Activated naive CD4-positive, alpha-beta T cell treated with anti-CD3 and anti-CD28 coated beads for 36 hours (primary cell): ENCODE measurements at places on chromosomes 3 and 15.

DNA sequence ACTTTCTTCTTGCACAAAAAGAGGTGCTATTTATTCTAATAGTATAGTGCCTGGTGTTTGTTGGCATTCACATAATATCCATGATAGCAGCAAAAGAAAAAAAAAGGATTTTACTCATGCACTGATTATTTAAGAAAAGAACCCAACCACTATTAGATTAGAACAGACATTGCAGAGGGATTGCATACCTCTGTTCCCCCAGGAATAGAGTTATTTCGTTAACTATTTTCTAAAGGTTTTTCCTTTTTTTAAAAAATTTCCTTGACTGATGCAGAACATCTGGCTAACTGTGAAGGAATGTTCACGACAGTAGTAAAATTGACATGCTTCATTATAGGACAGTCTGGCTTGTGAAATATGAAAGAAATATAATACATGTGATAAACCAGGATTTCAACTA, 136.6 kb upstream of the PTX3 start:
- no peak for DNase-seq

GRCh38 chr3:159252772-159253384, 451.0 kb downstream of the MFSD1 start:
- DNase-seq = no peak

DNA sequence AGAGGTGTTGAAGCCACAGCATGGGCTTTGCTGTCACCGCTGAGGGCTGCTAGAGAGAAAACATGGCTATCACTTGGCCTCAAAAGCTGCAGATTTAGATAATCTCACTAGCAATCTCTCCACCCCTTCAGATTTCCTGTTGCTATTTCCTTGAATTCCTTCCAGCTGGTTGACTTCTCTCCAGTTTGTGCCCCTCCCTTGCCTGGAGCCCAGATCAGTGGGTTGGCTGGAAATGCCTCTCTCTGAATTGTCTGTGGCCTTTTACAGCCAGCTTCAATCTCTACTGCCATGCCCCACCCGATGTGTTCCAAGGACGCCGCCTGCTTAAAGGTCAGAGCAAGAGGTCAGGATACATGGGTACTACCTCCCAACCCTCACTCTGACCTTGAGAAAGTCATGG, 294.1 kb downstream of the NTRK3 start:
- DNase-seq = no peak

DNA sequence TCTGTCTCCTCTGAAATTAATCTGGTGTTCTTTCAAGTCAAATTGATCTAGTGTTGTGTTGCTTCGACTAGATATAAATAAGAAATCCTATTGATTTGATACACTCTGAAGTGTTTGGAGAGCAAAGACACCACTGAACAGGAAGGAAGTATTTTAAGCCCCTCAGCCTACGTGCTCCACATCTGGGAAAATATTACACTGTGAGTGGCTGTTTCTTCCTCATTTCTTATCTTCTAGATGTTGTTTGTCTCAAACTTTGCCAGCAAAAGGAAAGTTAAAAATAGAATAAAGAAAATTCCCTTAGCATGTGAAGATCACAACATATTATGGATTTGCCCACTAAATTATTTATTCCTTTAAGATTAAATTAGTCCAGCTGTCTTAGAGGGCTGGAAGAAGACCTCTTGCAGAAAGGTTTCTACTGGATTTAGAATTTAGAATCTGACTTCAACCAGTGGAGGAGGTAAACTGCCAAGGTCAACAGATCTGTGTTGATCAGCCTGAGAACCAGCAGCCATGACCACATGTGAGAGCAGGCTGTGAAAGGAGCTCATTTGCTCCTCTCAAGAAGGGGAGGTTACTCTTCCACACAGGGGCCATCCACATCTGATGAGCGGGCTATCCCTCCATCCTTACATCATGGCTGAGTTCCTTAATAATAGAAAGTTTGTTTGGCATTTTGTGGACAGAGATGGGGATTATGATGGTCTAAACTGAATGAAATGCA, 46.3 kb upstream of the ACKR4 start:
- no peak for DNase-seq

DNA sequence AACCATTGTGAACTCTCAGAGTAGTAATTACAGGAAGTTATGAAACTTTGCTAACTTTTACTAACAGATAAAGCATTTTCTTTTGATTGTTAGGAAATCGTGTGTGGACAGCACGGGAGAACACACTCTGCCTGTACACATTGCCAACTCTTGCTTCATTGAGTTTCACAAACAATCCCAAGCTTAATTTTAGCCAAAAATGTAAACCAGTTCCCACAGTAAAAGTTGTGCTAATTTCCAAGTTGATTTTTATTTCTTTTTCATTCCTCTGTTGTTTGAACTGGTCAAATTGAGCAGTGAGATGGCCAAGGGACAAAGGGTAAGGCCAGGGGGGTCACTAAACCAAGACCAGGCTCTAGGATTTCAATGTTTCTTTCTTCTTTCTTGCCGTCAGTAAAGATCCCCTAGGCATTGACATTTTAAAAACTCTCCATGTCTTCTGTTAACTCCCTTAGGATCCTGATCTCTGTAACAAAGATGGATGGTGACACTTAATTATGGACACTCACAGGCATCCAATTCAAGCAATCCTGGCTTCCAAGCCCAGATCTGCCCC, 414.9 kb downstream of the RBMS3 start:
- no peak for DNase-seq

DNA sequence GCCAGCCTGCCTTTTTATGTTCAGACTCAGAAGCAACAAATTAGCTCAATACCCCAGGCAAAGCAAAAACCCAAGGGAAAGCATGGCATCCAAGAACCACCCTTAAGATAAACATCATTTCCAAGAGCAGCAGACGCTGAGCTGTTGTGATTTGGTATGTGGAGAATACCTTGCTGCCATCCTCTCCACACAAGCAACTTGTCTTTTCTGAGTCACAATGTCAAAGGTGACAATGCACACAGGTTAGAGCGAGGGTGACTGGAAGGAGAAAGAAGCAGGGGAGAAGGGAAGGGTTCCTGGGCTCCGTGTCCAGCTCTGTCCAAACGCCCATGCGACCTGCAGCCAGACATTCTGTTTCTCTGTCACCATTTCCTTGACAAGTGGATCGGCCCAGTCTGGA, 6.0 kb downstream of the PCSK6 start:
- DNase-seq = no peak

- no peak for DNase-seq
Observed at GRCh38 chr15:46129145-46129544, 494.3 kb downstream of the SQOR start.

- peak; percentile 85 for DNase-seq
Observed at GRCh38 chr15:44726568-44727484, 9.5 kb upstream of the TRIM69 start.

DNA sequence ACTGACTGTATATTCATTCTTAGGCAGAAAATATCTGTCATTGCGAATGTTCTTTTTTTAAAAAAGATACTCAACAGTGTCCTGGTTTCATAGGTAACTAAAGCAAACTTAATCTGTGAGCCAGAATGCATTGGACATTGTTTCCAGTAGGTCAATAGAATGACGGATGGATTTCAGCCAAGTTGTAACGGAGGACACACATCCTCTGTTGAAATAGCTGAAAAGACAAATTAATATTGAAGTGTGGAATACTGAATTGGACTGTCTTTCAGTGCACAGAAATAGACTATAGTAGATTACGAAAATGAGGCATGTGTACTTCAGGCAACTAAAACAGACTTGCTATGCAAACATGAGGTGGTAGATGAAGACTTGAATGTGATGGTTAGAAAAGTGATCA, 461.6 kb downstream of the WDR72 start:
- DNase-seq = no peak

DNA sequence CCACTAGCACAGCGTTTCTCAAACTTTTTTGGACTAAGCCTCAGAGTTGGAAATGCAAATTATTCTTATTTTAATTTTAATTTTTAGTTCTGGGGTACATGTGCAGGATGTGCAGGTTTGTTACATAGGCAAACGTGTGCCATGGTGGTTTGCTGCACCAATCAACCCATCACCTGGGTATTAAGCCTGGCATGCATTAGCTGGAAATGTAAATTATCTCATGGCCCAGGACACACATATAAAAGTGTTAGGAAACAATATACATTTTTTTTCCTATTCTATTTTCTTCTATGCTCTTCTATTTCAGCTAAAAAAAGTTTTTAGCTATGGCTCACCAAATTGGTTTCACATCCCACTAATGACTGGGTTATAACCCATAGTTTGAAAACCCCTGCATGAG, 73.3 kb upstream of the LRIG1 start:
- DNase-seq = no peak

GRCh38 chr15:57251308-57251707, 125.0 kb upstream of the CGNL1 start:
- no peak for DNase-seq

DNA sequence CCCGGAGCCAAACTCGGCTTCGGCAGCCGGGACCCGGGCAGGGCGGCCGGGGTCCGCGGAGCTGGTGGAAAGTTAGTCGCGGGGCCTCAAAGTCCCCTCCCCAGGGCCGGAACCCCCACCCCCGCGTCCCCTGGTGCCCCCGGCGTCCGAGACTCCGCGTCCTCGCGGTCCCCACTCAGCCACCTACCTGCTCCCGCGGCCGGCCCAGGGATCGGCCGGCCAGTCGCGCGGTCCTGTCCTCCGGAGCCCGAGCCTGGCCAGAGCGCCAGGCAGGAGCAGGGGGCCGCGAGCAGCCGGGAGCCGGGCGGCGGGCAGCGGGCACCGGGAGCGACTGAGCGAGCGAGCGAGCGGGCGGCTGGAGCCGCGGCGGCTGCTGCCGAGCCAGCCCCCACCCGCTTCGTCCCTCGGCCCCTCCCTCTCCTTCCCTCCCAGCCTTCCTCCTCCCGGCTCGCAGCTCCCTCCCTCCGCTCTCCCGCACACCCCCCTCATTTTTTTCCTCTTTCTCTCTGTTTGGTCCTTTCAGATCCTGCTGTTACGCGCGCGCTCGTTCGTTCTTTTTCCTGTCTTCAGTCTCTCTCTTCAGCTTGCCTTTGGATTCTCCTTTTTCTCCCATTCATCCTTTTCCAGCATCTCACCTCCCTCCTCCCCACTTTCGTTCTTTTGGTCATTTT, at the start of gene MEGF11:
TSS of gene MEGF11 (minus strand) at position 333 of the 671 bp plus-strand sequence. CDS start 125,347 bp downstream, outside the sequence.
- peak; percentile 11 for DNase-seq

- DNase-seq = no peak
Observed at GRCh38 chr15:98712845-98713584, 64.7 kb downstream of the IGF1R start.

- DNase-seq = peak; percentile 7
Observed at GRCh38 chr15:78263351-78263781, 996 bp upstream of the DNAJA4 start.

- DNase-seq = no peak
Observed at GRCh38 chr15:94225616-94226015, 5.7 kb upstream of the MCTP2 start.

GRCh38 chr3:30752970-30753369, 141.5 kb downstream of the GADL1 start:
- DNase-seq = no peak

DNA sequence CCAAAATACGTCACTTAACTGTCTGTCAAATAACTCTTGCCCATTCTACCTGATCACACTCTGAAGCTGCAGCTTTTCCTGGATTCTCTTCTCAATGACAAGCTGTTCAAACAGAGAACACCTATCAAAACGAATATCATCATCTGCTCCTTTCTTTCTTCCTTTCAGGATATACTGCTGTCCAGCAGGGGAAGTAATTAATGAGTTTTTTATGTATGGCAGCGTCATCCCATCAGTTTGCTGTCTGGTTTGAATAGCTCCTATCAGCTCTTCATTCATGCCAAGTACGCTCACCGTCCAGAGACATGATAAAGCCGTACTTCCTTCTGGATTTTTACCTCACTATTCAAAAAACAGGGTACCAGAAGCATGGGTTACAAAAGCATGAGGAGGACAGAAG, at the start of gene CHRM5:
TSS of gene CHRM5 (plus strand) at position 274 of the 400 bp plus-strand sequence. CDS start 94,221 bp downstream, outside the sequence.
- no peak for DNase-seq

GRCh38 chr3:51391075-51391565, at the start of gene RBM15B:
TSS of gene RBM15B (plus strand) at chr3:51391285. CDS start at chr3:51391400, 115 bp downstream.
- peak; percentile 98 for DNase-seq

DNA sequence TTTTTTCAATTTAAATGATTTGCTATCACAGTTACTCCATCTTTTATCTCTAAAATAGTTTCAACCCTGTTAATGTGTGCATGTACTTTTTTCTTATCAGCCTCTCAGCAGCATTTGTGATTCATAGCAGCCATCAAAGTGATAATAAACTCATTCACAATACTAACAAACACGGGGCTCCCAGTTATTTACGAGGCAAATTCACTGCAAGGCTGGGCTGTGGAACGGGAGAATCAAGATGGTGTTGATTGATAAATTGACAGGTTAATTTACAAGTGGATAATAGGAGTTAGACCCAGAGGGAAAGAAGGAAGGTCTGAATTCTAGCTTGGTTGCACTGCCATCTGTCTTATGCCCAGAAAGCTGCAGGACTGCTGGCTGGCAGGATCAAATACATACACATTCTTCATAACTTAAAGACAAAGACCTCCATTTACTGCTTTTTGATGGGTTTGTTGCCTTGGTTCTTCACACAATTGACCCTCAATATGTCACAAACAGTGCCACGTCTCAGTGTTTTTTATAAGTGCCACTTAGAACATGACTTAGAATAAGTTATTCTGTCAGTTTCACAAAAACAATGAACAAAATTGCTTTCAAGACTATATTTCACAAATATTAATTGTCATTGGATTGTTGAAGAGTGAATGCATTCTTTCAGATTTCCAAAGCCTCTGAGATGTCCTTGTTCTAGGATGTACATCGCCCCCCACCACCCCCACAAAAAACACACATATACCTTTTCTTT, 562.8 kb downstream of the NR2F2 start:
- peak; percentile 6 for DNase-seq

DNA sequence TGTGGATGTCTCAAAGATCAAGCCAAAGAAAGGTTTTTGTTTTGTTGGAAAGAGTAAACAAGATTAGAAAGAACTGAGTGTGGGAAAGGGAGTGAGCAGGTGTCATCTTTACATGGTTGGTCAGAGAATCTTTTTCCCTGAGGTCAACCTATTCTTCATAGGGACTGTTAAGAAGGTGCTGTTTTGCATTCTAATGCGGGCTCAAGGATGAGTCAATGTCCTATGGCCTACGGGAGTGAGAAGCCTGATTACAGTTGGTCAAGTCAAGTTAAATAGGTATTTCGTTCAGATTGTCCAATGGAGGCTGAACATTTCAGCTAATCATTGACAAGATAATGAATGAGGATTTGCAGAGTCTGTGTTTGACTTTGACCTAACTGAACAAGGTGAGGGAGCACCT, 491.2 kb upstream of the PDZRN3 start:
- no peak for DNase-seq

GRCh38 chr3:189277711-189278110, 105.9 kb downstream of the TPRG1 start:
- peak; percentile 44 for DNase-seq

DNA sequence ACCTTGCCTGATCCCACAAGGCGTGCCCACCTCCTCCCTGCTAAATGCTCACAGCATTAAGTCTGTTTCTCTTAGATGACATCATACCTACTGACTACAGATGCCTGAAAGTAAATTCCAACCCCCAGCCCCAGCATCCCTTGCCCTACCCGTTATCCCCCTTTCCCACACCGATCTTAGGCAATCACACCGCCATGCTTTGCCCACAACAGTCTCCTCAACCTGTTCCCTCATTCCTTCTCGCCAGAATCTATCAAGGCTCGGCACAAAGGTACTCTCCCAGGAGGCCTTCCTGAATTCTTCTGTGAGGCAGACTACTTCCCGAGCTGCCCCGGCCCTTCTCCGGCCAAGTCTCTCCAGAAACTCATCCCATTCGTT, 789 bp upstream of the SEC61A1 start:
- no peak for DNase-seq
